ENCODE measurements at places on chromosomes 1 and 21.

GRCh38 chr1:215833941-215834729, 267.0 kb downstream of the KCTD3 start:
- no peak for DNase-seq

GRCh38 chr1:41078616-41079015, 57.1 kb upstream of the SLFNL1 start:
- no peak for DNase-seq

GRCh38 chr1:115727706-115728249, 40.7 kb downstream of the CASQ2 start:
- peak; percentile 97 for DNase-seq

GRCh38 chr1:113259988-113260387, 130.3 kb upstream of the MAGI3 start:
- no peak for DNase-seq

GRCh38 chr1:56934430-56935060, 31.3 kb downstream of the C8B start:
- no peak for DNase-seq

DNA sequence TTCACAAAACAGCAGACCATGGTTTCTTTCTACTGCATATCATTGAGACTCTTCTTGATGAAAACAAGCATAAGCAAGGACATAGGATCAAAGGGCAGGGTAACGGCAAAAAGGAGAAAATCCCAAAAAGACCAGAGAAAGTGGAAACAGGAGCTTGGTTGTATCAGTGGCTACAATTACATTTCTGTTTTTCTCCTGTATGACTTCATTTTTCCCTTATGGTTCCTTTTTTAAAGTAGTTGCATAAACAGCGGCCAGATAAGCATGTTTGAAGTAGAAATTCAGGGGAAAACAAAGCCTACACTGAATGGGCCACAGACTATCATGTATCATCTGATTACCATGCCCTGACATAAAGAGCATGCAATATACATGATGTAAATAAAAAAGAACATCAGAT, 4.6 kb downstream of the EGLN1 start:
- DNase-seq, result no peak

GRCh38 chr21:42308914-42309752, 6.1 kb downstream of the TFF3 start:
- DNase-seq, result no peak

- no peak for DNase-seq
Observed at GRCh38 chr1:166117776-166118175, 49.0 kb downstream of the FAM78B start.

DNA sequence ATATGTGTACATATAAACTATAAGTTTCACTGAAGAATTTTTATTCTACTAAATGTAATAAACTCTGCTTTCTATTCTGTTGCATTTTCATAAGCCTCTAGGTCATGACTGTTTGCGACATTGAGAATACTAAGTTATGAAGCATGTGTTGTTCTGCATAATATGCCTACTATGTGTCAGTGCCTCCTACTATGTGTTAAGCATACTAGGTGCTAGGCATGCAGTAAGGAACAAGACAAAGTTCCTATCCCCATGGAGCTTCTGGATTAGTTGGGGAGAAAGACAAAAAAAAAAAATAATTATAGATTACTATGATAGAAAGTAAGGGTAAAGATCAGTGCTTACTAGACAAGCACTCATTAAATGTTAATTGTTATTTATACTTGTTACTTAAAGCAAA, 1.3 kb downstream of the SDCCAG8 start:
- no peak for DNase-seq
